ENCODE measurements at places on chromosomes 7 and 10. TPM values are rescaled to one million over a fixed set of nuclear protein-coding genes. Genes with fewer than 3 reads are reported as not detected.
A peak's percentile ranks its signal among the peaks of the same experiment; 100 is the strongest.

Gene MKI67
- total RNA-seq, result 202 TPM

- DNase-seq, result no peak
Measured at GRCh38 chr7:146755585-146755984, 639.0 kb downstream of the CNTNAP2 start.

Gene NPM3
- 267 TPM for total RNA-seq

DNA sequence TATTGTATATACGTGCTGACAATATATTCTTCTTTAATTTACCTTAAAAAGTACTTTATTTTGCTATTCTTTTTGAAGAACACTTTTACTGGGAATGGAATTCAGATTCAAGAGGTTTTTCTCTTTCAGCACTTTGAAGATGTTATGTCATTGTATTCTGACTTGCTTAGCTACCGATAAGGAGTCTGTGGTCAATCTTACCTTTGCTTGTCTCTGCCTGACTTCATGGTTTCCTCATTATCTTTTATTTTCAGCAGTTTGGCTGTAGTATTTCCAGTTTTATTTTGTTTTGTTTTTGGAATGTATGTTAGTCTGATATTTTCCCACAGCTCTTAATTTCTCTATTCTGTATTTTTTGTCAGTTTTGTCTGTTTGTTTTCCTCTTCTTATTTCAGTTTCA, 187.9 kb upstream of the SMIM30 start:
- no peak for DNase-seq

- no peak for DNase-seq
Measured at GRCh38 chr7:27850531-27850930, 110.6 kb downstream of the TAX1BP1 start.

Gene HTR5A
- not detected for total RNA-seq

DNA sequence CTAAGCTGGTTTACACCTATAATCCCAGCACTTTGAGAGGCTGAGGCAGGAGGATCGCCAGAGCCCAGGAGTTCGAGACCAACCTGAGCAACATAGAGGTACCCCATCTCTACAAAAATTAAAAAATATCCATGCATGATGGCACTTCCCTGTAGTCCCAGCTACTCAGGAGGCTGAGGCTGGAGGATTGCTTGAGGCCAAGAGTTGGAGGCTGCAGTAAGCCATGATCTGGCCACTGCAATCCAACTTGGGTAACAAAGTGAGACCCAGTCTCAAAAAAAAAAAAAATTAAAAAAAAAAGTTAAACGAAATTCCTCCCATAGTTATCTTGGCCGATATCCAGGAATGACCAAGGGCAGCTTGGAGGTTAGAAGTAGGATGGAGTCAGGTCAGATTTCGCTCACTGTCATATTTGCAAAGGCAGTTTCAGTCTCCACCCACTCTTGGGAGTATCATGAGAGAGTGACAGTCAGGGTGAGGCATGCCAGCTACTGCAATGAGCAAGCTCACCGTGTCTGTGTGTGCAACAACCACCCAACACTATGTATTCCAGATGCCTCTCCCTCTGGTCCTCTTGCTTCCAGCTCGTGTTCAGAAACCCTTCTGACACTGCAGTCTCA, 6.0 kb upstream of the ZDHHC4 start:
- no peak for DNase-seq

Gene CACUL1
- 67.5 TPM for total RNA-seq

GRCh38 chr7:45217358-45217757, 59.8 kb downstream of the RAMP3 start:
- no peak for DNase-seq

Gene ENTPD1
- 0.37 TPM for total RNA-seq

- no peak for DNase-seq
Measured at GRCh38 chr10:51487576-51487975, 211.8 kb downstream of the CSTF2T start.

DNA sequence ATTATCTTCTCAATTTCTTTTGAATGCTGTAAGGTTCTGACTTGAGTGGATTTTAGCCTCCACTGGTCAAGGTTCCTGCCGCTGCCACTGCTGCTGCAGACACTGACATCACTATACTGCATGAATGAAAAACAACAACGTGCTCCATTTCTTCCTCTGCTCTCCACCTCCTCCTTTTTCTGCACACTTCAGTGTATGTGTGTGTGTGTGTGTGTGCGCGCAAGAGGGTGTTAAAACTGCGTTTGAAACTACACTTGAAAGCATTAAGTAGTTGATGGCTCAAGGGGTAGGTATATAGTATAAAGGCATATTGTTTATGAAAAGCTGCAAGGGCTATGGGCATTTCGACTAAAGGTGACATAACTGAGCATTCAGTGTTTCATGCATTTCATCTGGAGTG, 3.5 kb downstream of the GLCCI1 start:
- no peak for DNase-seq

GRCh38 chr7:113774182-113774807, 144.5 kb downstream of the PPP1R3A start:
- DNase-seq, result peak; percentile 33

Gene PLXNA4
- not detected for total RNA-seq

GRCh38 chr10:101489355-101489754, 98.7 kb downstream of the POLL start:
- DNase-seq, result no peak

Gene BLNK
- 0.59 TPM for total RNA-seq

GRCh38 chr10:34288634-34289033, 526.5 kb downstream of the PARD3 start:
- DNase-seq, result peak; percentile 16
